NCI-H1092 treated with DMSO at 0.1 percent for 48 hours (cell line): ENCODE measurements at places on chromosomes 5 and 9.

- no peak for DNase-seq
These were observed 544.7 kb upstream of the KLF4 start for GRCh38 chr9:108033976-108034964.

GRCh38 chr9:6922680-6923079, 164.9 kb downstream of the KDM4C start:
- DNase-seq: no peak

GRCh38 chr9:93260263-93261066, 76.5 kb downstream of the WNK2 start:
- no peak for DNase-seq

GRCh38 chr5:89816038-89816437, 593.5 kb downstream of the CETN3 start:
- DNase-seq: no peak

DNA sequence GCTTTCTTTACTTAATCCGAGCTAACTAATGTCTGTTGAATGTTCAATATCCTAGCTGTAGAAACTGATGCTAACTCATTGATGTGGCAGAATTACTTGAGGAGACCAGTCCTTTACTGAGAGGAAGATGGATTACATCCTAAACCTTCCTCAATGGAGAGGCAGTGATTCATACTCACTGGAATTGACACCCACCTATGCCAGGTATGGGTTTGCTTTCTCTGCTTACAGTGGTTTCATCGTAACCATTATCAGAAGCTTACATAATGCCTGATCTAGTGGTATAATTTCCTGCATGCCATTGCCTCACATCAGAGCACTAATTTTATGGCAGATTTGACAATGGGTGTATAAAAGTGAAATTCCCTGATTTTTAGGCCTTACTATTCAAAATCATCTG, 384.7 kb downstream of the ANXA1 start:
- DNase-seq: no peak

DNA sequence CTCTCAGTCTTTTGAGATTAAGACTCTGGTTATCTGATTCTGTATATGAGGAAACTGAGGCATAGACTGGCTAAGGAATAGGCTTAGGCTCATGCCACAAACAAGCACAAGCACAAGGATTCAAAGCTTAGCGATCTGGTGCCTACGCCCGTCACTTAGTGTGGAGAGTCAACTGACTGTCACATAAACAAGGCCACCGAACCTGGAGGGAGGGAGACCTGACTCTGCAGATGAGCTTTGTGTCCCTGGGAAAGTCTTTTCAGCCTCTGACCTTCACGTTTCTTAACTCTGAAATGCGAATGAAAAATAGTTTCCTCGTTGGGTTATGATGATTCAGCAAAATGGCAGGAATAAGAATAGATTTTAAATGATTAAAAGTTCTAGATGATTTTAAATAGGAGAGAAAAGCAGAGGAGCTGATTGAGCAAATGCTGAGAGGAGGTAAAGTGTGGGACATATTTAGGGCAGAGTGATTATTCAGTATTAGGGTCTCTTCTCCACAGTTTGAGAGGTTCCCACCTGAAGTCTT, 135.4 kb downstream of the GRIA1 start:
- no peak for DNase-seq

GRCh38 chr5:98301547-98301946, 471.9 kb upstream of the RGMB start:
- DNase-seq: no peak

DNA sequence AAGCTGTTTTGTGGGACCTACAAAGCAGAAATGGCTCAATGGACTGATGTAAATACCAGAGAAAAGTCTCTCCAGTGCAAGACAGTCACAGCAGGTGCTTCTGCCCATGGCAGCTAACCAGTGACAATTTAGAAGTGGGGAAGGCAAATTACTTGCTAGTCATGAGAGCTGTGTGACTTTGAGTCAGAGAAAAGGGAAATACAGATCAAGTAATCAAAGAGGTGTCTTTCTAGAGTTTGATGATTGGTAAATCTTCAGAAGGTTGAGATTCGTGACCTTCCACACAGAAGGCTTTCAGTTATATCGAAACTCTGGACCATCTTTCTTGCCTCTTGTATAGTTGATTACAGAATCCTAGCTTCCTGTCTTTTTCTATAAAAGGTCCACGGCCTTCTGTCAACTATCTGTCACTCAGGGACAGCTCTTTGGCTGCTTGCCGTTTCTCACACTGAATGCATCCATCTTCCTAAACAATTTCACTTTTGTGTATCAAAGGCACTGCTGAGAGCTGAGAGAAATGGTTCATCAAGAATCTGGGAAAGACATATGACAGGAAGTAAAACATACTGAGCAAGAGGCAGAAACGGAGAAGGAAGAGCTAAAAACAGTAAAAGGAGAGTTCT, 993.9 kb upstream of the ACO1 start:
- DNase-seq: no peak

- DNase-seq: peak; percentile 3
These were observed 85.4 kb downstream of the KCNN2 start for GRCh38 chr5:114447084-114447773.

- peak; percentile 83 for DNase-seq
These were observed 128.3 kb upstream of the C9orf72 start for GRCh38 chr9:27701587-27701986.

GRCh38 chr5:147403651-147404640, 105.9 kb downstream of the DPYSL3 start:
- no peak for DNase-seq

DNA sequence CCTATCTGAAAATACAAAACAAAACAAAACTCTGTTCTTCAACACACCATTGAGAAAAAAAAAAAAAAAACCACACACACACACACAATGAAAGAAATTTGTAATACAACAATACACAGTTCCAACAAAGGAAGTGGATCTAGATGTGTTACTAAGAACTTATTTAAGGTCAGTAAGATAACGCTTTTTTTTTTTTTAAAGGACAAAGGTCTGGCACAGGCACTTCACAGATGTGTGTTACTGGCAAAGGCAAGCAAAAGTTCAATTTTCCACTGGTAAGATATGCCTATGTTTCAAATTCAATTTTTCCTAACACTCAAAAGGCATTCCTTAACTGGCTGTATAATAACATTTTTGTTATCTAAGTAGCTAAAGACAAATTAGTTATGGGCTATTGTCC, 3.6 kb downstream of the RFK start:
- DNase-seq: no peak

DNA sequence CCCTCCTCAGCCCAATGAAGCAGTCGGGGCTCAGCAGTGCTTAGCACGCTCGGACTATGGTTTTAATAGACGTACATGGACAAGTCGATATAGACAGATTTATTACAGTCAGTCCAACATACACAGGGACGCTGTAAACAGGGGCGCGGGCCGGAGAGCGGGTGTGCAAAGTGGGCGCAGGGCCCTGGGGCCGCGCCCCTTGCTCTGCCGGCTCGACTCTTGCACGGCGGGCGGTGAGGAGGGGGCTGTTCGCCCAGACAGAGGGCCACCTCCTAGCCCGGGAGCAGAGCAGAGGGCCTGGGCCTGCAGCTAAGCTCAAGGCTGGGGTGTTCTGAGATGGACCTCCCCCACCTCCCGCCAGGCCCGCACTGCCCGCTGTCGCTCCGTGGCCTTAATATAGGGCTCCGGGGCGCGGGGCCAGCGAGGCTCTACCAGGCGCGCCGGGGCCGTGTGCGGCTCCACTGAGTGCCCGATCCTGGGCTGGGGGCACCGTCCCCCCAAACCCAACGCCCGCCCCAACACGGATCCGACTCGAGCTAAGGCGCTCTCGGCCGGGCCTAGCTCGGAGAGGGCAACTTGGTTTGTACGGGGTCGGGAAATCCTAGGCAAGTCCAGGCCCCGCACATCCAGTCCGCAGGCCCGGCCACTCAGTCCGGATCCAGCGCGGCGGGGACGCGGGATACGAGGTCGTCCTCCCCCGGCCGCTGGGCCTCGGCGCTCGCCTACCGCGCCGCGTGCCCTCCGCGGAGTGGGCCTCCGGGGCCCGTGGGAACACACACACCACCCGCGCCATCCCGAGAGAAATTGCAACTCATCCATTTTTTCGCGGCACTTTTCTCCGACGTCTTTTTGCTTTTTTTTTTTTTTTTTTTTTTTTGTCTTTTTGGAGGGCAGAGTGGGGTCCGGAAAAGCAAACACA, 6.1 kb downstream of the PITX1 start:
- DNase-seq: no peak

DNA sequence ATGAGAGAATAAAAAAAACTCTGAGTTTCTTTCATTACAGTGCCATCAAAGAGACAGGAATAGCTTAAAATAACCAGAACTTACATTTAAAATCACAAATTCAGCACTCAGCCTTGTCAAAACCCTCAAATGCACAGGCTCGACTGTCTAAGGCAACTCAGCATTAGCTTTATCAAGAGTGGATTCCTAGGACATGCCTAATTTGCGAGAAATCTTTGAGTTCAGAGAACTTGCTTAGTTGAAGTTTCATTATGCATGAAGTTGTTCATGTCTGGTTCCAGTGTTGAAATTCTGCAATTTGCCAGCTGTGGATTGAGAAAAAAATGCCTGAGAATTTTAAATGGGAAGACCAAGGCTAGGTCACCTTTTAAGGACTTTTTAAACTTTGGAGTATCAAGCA, 151.1 kb downstream of the LRRC70 start:
- DNase-seq: no peak

GRCh38 chr9:7508516-7508915, 291.1 kb downstream of the DMAC1 start:
- no peak for DNase-seq

DNA sequence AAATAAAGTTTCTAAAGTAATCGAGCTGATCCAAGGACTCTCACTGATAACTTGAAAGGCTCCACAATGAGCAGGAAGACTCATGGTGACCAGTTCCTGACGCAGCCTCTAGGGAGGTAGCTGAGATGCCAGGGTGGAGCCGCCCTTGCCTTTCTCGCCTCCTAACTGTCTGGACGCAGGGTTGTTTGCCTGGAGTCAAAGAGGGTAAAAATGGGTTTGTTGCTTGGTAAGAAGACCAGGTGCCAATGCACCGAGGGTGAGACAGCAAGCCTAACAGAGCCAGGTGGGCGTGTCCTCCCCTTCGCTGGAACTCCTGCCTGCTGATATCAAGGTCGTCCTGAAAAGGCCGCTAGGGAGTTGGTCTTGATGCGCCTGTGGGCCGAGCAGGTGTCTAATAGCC, 48.6 kb upstream of the FCN1 start:
- no peak for DNase-seq

DNA sequence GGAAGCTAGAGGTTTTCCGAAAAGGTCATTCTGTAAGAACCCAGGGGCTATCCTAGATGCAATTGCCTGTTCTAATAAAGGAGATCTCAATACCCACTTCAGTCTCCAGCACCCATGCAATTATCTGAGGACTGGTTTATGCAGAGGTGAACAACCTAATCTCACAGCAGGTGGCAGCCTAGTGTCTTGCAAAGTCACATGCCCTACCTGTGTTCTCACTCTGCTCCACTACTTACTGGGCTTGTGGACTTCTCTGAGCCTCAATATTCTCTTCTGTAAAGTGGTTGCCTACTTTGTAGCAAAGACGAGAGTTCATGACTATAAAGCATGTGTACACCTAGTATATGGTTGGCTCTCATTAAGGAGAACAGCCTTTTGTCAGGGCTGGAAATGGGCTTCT, 21.0 kb upstream of the ALDH1B1 start:
- peak; percentile 79 for DNase-seq

DNA sequence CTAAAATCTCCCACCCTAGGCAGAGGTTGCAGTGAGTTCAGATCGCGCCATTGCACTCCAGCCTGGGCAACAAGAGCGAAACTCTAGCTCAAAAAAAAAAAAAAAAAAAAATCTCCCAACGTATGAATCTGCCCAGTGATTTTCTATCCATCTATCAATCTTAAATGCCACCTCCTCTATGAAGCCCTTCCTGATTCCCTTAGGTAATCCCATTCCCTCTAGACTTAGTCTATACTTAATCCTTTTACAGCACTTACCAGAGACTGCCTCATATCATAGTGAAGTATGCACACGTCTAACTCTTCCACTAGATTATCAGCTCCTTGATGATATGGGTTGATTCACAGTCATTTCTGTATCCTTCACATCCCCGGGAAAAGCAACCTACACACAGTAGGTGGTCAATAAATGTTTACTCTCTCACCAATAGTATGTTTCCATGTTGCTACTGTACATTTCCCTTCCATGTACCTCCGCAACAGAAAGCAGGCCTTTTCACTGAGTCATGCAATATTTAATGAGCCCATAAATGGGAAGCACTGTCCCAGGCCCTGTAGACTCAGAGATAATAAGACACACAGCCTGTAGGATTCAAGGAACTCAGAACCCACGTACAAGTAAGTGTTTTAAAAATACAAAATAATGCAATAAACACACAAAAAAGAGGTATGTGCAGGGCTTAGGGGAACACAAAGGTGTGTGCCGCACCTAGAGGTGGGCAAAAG, 1.2 kb downstream of the DROSHA start:
- DNase-seq: no peak

GRCh38 chr9:6461619-6462018, 48.6 kb downstream of the UHRF2 start:
- no peak for DNase-seq

DNA sequence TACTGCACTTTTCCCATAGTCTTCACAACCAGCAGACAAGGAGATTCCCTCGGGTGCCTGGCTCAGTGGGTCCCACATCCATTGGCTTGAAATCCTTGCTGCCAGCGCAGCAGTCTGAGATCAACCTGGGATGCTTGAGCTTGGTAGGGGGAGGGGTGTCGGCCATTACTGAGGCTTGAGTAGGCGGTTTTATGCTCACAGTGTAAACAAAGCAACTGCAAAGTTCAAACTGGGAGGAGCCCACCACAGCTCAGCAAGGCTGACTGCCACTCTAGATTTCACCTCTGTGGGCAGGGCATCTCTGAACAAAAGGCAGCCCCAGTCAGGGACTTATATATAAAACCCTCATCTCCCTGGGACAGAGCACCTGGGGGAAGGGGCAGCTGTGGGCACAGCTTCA, 512.3 kb upstream of the MPDZ start:
- no peak for DNase-seq

GRCh38 chr5:87899208-87899661, 369.4 kb downstream of the TMEM161B start:
- DNase-seq: no peak

- DNase-seq: no peak
These were observed 46.0 kb downstream of the C9orf152 start for GRCh38 chr9:110161940-110162339.

DNA sequence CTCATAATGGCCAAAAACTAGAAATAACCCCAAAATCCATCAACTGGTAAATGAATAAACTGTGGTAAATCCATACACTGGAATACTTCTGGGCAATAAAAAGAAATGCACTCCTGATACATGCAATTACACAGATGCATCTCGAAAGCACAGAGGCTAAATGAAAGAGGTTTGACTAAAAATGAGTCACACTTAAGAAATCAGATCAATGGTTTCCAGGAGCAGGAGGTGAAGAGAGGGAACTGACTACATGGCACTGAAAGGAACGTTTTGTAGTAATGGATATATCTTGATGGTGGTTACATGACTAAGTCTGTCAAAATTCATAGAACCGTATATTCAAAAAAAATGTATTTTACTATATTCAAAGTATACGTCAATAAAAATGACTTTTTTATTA, 42.4 kb downstream of the STRBP start:
- no peak for DNase-seq

GRCh38 chr9:137085920-137086530, 760 bp upstream of the MAN1B1 start:
- no peak for DNase-seq

- DNase-seq: no peak
These were observed 62.5 kb upstream of the CXCL14 start for GRCh38 chr5:135641319-135641718.
